Naive B cell (primary cell): ENCODE measurements at places on chromosomes 5 and 9.

DNA sequence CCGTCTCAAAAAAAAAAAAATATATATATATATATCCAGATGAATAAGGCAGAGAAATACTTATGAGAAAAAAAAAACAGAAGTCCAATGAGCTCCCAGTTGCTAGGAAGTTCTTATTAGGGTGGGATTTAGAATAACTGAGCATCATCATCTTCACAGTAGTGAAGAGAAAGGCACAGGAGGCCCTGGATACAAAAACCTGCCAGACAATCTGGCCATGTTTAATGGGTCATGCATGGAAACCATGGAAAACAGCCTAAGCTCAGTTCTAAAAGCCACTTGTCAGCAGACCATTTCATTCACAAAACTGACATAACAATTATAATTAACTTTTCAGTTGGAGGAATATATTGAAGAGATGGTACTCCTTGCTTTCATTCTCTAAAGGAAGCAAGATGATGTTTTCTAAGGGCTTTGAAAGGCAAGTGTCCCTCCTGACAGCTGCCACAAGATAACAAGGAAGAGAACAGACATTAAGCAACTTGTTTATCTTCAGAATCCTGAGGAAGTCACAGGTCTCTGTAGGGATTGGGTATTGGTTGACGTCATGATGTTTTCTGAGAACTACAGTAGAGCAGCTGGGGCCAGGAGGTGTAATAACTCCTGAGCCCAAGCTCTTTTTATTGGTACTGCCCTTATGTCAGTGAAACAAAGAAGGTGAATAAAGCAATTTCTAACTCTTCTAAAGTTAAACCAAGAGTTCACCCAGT is 463.1 kb downstream of the DMAC1 start:
- peaks cover 4% of the 10 kb centered on the region for H3K27me3 ChIP-seq
- no peak overlapping the region for H3K27ac ChIP-seq
- no peaks in the 10 kb centered on the region for H3K36me3 ChIP-seq
- no peak overlapping the region for H3K4me3 ChIP-seq
- DNase-seq = no peak
- H3K4me1 ChIP-seq = no peaks in the 10 kb centered on the region

DNA sequence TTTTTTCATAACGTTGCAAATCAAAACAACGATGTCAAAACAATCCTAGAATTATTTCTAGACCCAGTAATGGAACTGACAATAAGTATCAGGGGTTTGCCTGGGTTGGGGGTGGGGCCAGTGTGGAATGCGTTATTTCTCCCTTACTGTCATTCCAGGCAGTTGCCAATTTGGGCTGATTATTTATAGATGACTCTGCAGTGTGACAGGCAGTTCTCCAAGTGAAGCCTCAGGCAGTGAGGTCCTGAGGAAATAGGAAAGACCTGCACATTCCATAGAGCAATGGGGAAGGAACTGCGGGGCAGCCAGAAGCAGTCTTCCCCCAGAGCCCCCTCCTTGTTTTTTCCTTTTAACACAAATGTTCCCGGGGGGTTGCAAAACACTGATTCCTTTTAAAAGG is 179.0 kb downstream of the YTHDC2 start:
- DNase-seq = no peak
- no peak overlapping the region for H3K27ac ChIP-seq
- H3K4me1 ChIP-seq = no peaks in the 10 kb centered on the region

DNA sequence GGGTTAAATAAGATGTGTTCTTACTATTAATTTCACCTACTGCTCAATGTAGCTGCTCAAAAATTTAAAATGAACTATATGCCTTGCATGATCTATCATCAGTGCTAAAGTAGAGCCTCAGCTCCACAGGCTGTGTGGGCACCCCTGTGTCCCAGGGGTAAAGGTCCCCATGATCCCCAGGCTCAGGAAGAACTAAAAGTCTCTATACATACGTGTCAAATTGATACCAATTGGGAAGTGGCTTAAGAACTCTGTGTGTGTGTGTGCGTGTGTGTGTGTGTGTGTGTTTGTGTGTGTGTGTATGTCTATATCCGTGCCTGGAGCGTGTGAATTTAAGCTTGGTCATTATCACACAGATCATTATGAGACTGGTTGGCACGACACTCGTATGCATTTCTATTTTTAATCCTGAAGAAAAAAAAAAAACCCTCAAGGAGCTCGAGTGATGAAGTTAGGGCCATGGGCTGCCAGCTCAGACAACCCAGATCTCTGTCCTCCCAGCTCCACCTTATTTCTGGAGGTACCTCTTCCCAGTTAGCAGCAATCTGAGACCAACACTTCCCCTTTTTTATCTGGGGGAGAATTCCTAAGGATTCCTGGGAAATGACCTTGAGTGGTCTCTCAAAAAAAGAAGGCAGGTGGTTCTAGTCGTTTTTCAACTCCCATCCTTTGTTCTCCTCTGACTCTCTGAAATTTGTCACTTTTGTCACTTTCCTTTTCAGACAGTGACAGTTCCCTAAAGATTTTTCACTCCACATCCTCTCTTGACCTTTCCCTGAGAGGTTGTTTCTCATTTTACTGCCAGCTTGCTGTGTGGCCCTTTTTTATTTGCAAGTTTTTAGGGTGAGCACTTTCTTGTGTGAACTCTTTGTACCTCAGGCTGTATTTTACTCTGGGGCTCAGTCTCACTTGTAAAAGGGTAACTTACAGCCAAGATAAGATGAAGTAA is 45.7 kb upstream of the CTXN3 start:
- no peak overlapping the region for H3K27ac ChIP-seq
- H3K4me1 ChIP-seq = peaks cover 3% of the 10 kb centered on the region
- no peak for DNase-seq
- no peak overlapping the region for H3K4me3 ChIP-seq
- H3K27me3 ChIP-seq = no peaks in the 10 kb centered on the region

DNA sequence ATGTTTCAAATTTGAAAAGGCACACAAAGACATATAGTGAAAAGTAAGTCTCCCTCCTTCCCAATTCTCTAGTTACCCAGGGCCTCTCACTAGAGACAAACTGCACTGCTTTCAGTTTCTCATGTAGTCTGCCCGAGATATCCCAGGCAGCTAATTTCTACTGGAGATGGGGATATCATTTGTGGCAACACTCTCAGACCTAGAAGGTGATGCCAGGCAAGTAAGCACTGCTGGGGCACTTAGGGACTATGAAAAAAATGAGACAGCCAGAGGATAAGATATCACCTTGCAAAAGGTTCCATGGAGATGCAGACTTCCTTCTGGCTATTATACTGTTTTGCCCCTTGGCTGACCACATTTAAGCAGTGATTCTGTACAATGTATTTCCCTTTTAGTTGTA is 12.6 kb downstream of the SIL1 start:
- no peak overlapping the region for H3K4me3 ChIP-seq
- H3K27ac ChIP-seq = no peak overlapping the region

GRCh38 chr5:119393746-119394145 is 37.9 kb downstream of the TNFAIP8 start:
- no peaks in the 10 kb centered on the region for H3K27me3 ChIP-seq
- H3K4me1 ChIP-seq = peaks cover 78% of the 10 kb centered on the region
- peak overlapping the region; percentile 83 for H3K27ac ChIP-seq
- H3K36me3 ChIP-seq = peaks cover 15% of the 10 kb centered on the region

- no peaks in the 10 kb centered on the region for H3K4me1 ChIP-seq
- peaks cover 9% of the 10 kb centered on the region for H3K36me3 ChIP-seq
- no peaks in the 10 kb centered on the region for H3K27me3 ChIP-seq
- no peak overlapping the region for H3K27ac ChIP-seq
These were observed 147.6 kb downstream of the KIAA0825 start for GRCh38 chr5:94470802-94471201.

DNA sequence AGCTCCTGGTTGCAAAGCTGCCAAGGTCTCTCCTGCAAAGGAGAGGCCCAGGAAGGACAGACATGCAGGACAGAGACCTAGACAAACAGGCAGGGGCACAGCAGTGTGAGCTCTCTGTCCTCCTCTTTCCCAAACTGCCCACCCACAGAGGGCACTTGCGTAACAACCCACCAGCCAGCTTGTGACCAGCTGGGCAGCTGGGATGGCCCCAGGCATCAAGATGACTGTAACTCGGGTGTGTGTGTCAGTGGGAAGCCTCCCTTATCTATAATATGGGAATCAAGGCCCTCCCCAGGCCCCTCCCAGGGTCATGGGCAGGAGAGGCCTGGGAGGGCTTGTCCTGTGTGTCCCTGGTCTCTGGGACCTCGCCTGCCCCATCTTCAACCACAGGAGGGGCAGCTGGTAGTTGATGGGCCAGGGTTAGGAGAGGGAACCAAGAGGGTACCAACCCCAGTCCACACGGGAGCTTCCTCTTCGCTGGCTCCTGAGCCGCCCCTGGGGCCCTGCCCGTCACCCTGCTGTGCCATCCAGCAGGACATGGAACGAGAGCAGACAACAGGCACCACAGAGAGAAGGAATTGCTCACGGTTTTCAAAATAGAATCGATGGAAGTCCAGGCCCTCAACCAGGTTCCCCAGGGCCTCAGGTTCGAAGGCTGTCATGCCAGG is 37.9 kb downstream of the SLC6A7 start:
- H3K27ac ChIP-seq = no peak overlapping the region
- H3K36me3 ChIP-seq = no peaks in the 10 kb centered on the region
- H3K27me3 ChIP-seq = peaks cover 4% of the 10 kb centered on the region
- no peaks in the 10 kb centered on the region for H3K4me1 ChIP-seq
- DNase-seq = no peak
- no peak overlapping the region for H3K4me3 ChIP-seq

- H3K4me3 ChIP-seq = no peak overlapping the region
- no peaks in the 10 kb centered on the region for H3K27me3 ChIP-seq
- peaks cover 53% of the 10 kb centered on the region for H3K4me1 ChIP-seq
- peak overlapping the region; percentile 41 for H3K27ac ChIP-seq
- DNase-seq = peak; percentile 50
These were observed 46.1 kb downstream of the RFX3 start for GRCh38 chr9:3479514-3480352.

DNA sequence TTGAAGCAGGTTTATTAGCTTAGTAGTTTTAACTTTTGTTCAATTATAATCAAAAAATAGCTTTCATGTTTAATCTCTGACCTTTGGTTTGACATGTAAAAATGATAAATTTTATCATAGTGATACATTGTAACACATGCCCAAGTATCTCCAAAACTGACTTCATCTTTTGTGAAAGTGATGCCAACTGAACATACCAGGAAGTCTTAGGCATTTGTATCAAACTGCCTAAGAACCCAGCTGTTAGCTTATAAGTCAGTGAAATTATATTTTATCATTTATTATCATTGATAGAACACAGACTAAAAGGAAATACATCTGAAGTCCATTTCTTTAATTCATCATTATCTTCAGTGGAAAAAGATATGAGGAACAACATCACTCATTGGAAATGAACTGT is 39.1 kb downstream of the NIPBL start:
- H3K4me1 ChIP-seq = peaks cover 53% of the 10 kb centered on the region
- H3K27ac ChIP-seq = no peak overlapping the region
- no peak for DNase-seq
- H3K27me3 ChIP-seq = no peaks in the 10 kb centered on the region

DNA sequence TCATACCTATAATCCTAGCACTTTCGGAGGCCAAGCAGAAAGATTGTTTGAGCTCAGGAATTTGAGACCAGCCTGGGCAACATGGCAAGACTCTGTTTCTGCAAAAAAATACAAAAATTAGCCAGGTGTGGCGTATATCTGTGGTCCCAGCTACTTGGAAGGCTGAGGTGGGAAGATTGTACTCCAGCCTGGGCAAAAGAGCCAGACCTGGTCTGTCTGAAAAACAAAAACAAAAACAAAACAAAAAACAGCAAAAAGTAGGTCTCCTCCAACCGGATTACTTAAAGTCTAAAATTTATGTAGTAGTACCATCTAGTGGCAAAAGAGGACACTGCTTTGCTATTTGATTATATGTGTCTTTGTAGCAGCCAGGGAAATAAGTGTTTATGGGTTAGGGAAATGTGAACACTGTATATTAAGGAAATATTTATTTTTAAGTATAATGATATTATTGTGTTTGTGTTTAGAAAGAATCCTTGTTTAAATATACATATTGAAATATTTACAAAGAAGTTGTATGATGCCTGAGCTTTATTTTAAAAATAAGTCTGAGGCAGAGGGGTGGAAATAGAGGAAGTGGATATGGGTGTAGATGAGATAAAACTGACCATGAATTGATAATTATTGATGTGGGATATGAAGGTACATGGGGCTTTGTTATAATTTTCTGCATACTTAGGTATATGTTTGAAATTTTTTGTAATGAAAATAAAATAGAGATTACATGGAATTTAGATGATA is 20.0 kb downstream of the APC start:
- no peak overlapping the region for H3K27ac ChIP-seq
- no peaks in the 10 kb centered on the region for H3K36me3 ChIP-seq
- H3K27me3 ChIP-seq = no peaks in the 10 kb centered on the region
- peak; percentile 53 for DNase-seq
- H3K4me1 ChIP-seq = peaks cover 24% of the 10 kb centered on the region

DNA sequence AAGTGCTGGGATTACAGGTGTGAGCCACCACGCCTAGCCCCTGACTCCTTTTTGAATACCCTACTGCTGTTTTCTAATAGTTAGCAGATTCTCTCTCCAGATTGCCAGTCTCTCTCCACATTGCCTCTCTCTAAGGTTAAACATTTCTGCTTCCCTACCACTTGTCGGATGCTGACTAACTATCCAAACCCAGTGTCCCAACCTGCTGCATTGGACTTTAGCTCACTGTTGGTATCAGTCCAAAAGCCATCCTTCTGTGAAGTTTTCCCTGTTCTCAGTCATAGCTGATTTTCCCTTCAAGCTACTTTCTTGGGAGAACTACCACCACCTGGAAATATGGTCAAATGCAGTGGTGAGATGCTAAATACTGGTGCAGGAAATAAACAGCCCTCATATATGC is 48.7 kb downstream of the TLR4 start:
- H3K27me3 ChIP-seq = peaks cover 46% of the 10 kb centered on the region
- DNase-seq = no peak
- peaks cover 9% of the 10 kb centered on the region for H3K36me3 ChIP-seq
